A549 treated with dexamethasone at 1 μM for 4 hours (cell line): ENCODE measurements at places on chromosomes 4 and X. TPM values are rescaled to one million over a fixed set of nuclear protein-coding genes. Genes with fewer than 3 reads are reported as not detected.

FAM13A gene
- total RNA-seq, result 4.8 to 7.5 TPM (median 5.9 TPM) in 5 replicates

UNC5C gene
- 0.01 to 0.02 TPM in 2 of 5 replicates, not detected in the others for total RNA-seq

ZCCHC12 gene
- 0.19 to 0.38 TPM (median 0.24 TPM) in 5 replicates for total RNA-seq

INTU gene
- 0.99 to 1.5 TPM (median 1.3 TPM) in 5 replicates for total RNA-seq

TMPRSS11A gene
- not detected in 5 replicates for total RNA-seq
